ENCODE measurements at places on chromosomes 7 and 10.
A peak's percentile ranks its signal among the peaks of the same experiment; 100 is the strongest.

DNA sequence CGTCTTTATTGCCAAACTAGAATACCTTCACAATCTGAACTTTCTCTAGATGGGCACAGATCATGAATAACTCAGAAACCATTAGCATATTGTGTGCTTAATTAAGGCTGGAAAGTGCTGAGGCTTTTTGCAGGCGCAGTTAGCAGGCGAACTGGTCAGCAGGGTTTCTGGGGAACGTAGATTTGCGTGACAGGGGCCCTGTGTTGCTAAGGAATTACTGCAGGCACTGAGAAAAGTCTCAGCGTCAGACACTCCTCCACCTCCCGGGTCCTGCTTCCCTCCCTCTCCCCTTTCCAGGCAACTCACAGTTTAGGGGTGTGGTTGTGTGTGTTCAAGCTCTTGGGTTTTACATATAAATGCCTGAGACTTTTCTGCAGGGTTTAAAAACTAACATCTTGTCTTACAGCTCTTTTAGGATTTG, 2.2 kb downstream of the MAP3K8 start:
- no peak for DNase-seq

DNA sequence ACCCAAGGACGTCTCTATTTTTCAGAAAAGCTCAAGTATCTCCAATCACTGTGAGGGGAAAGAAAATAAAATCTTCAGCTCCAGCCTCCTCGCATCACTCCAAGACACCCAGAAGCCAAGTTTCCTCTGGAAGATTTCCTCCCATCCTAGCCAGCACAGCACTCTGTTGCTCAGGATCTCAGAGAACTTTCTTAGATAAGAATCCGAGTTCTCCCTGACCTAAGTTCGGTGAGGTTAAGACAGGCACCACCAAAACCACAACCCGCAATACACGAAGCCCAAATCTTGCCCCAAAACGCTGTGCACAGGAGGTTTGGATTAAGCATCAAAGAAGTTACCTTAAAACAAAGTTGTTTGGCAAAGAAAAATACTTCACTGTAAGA, 4.2 kb downstream of the FAM53B start:
- DNase-seq = no peak

DNA sequence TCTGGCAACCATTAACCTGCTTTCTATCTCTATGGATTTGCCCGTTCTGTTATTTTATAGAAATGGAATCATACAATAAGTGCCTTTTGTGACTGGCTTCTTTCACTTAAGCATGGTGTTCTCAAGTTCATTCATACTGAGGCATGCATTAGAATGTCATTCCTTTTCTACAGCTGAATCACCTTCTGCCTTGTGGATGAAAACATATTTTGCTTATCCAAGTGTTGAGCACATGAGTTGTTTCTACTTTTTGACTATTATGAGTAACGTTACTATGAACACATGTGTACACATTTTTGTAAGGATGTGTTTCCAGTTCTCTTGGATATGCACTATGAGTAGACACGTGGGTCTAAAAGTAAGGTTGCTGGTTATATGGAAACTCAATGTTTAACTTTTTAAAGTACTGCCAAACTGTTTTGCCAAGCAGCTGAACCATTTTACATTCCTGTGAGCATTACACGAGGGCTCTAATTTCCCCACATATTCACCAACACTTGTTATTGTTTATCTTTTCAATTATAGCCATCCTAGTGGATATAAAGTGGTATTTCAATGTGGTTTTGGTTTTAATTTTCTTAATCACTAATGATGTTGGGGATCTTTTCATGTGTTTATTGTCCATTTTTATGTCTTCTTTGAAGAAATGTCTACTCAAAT, 241.3 kb downstream of the FANK1 start:
- no peak for DNase-seq

- no peak for DNase-seq
Observed at GRCh38 chr7:27614095-27614494, 48.6 kb downstream of the HIBADH start.

GRCh38 chr10:28118985-28119628, 120.2 kb upstream of the ODAD2 start:
- DNase-seq = no peak

- DNase-seq = no peak
Observed at GRCh38 chr7:120809260-120809659, 48.7 kb downstream of the TSPAN12 start.

DNA sequence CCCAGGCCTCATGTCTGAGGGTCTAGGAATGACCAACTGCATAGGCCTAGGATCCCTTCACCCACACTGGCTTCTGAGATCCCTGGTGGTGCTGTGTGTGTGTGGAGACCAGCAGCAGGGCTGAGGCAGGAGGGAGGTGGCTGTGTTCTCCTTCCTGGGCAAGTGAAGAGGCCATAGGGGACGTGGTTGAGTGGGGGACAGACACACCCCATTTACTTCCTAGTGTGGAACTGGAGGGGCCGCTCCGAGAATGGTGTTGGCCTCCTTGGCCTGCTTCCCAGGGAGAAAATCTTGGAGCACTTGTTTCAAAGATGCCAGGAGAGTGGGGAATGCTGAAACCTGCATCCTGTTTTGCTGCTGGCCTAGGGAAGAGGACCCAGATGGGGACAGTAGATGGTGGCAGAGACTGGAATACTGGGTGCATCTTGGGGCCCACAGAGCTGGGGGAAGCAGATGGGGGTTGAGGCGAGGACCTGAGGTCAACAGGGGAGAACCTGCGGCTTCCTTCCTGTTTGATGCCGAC, 19.1 kb downstream of the UBTD1 start:
- no peak for DNase-seq

DNA sequence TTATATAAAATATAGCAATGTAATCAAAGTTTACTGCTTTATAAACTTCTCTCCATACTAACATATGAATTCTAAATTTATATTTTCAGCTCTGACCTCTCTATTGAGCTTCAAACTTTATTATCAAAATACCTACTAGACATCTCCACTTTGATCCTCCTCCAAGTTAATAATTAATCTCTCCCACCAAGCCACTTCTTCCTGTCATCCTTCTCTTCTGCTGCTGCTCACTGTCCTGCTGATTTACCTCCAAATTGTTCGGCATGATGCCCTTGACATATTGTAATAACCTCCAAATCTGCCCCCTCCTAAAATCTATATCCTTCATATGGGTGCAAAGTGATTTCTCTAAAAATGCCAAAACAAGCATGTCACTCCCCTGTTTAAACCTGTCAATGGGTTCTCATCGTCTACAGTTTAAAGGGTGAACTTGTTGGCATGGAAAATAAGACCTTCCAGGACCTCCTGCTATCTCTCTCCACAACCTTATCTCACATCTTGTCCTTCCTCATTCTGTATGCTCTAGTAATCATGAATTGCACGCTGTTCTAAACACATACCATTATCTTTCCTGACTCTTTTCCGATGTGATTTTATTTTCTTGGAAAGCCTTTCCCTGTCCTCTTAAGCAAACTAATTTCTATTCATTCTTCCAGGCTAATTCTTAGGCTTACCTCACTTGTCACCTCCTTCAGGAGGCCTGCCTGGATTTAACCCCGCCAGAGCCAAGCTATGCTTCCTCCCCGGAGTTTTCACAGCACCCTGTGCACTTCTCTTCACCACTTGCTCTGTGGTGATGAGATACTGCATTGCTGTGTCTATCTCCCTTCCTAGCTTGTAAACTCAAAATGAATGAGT, 52.1 kb upstream of the STK17A start:
- DNase-seq = no peak

GRCh38 chr10:17742918-17743317, 9.1 kb upstream of the TMEM236 start:
- DNase-seq = no peak

- DNase-seq = no peak
Observed at GRCh38 chr7:127940381-127941160, 90.7 kb downstream of the LRRC4 start.

GRCh38 chr7:44112231-44112996, 8.3 kb downstream of the AEBP1 start:
- peak; percentile 35 for DNase-seq

- no peak for DNase-seq
Observed at GRCh38 chr7:17991866-17992648, 35.6 kb downstream of the PRPS1L1 start.

DNA sequence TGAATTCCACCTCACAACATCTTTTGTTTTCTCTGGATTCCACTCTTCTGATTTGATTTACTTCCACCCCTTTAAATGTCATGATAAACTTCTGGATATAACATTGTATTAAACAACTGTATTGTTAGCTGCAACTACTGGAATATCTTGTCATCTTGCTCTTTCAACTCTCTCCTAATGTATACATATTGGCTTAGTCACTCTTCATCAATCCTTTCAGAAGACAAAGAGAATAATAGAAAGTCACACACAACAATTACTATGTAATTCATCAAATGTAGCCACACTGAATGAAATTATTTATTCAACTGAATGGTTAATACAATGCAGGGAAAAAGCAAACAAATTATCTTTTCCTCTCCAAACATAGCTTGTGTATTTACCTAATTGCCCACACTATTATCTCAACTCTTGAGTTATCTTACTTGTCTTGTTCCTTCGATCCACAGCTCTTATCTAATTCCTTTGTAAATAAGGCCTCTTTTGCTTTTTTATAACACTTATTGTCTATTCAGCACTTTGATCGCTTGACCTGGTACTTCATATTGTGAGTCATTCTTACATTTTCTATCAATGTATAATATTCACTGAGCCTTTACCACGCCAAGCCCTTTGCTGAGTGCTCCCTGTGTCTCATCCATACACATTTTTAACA, 16.7 kb downstream of the SEMA3A start:
- peak; percentile 26 for DNase-seq

DNA sequence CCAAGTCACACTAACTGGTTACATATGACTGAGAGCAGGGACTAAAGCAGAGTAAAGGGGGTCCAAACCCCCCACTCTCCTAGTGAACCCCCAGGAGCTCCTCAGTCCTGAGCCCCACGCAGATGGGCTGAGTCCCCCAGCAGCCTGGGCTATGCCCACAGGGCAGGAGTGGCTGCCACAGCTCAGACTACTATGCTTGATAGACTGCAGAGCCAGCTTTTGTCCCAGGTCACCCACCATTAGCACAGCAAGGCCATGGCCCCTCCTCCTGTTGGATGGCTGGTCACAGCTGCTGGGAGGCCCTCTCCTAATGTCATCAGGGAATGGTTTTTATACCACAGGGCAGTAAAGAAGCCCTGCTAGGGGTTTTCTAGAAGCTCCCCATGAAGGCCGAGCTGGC, 46.3 kb upstream of the FGFR2 start:
- DNase-seq = no peak

GRCh38 chr7:46450886-46451285, 529.8 kb upstream of the IGFBP3 start:
- no peak for DNase-seq

DNA sequence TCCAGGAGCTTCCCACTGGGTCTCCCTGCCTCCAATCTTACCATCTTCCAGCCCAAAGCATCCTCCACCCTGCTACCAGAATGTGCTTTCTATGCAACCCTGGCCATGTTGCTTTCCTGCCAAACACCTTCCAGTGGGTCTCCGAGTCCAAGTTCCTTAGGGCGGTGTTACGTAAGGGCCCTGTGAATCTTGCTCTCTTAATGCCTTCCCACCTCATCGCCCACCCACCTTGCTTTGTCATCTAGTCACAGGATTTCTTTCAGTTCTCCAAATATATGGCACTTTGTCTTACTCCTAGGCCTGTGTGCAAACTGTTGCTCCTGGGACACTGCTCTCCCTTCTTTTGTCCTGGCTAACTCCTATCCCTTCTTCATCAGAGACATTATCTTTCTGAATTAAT, 344.5 kb downstream of the RPS24 start:
- DNase-seq = no peak

DNA sequence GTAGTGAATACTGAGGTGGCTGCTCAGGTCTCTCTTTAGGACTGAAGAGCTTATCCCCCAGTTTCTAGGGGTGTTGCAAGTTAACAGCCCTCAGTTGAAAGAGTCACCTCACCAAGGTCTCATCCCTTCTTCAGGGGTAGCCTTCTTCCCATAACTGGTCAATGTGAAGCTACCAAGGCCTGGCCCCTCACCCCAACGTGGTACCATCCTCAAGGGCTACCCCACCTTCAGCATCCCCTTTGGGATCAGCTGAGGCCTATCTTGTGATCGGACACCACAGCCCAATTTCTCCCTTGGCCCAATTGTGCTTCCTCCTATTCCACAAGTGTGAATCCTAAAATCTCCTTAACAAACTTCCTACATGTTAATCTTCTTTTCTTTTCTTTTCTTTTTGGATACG, 289.5 kb upstream of the MKLN1 start:
- DNase-seq = no peak

DNA sequence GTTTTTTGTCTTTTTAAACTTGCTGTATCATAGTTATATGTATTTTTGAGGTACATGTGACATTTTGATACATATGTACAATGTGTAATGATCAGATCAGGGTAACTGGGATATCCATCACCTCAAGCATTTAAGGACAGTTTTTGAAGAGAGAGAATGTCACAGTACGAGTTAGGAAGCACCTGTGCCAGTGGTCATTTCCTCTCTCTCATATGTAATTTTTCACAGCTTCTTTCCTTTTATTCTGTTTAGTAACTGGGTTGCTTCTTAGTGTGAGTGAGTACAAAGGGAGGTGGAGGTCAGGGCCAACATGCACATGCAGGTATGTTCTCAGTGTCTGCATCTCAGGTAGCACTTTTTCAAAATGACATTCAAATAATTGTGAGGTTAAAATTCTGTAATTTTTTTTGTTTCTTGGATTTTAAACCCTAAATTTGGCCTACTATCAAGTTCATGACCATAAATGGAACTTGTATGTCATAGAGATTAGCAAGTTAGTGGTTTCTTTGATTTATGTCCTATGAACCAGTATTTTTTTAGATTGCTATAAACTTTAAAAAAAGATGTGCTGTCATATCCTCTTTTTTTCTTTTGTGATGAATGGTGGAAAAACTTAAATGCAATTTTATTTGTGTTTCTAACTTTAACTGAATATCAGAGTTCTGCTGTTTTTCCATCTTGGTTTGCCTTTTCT, 42.7 kb downstream of the SNX10 start:
- DNase-seq = no peak

DNA sequence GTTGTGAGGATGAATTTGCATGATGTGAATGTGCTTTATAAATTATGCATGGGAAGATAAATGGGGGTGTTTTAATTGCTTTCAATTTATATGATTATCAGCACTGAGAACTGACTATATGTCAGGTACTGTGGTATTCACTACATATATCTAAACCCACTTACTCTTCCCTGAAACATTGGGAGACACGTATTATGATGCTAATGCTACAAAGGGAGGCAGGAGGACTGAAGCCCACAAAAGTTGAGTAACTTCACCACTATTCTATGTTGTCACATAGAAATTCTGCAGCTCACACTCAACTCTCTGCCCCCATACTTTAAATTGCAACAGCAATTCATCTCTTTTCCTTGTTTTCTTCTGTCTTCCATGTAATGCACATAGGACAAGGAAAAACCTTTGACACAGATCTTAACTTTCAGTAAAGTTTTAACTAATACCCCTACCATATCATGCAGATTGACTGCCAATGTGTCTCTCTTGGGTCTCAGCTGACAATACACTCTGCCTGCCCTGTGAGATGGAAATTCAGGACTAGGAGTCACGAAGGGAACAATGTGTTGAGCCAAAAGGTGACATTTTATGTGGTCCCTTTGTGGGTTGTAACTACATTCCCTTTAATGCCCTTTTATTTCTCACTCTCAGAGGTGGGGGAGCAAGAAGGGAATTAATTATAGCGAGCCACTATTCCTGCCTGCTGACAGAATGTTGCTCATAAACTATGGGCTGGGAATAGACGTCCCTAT, 691.0 kb upstream of the SORCS1 start:
- DNase-seq = no peak

- no peak for DNase-seq
Observed at GRCh38 chr7:74029991-74030415, 2.0 kb downstream of the ELN start.

Data from NCI-H1092 (cell line).